ENCODE measurements at places on chromosomes 1 and 21.
A peak's percentile ranks its signal among the peaks of the same experiment; 100 is the strongest.

DNA sequence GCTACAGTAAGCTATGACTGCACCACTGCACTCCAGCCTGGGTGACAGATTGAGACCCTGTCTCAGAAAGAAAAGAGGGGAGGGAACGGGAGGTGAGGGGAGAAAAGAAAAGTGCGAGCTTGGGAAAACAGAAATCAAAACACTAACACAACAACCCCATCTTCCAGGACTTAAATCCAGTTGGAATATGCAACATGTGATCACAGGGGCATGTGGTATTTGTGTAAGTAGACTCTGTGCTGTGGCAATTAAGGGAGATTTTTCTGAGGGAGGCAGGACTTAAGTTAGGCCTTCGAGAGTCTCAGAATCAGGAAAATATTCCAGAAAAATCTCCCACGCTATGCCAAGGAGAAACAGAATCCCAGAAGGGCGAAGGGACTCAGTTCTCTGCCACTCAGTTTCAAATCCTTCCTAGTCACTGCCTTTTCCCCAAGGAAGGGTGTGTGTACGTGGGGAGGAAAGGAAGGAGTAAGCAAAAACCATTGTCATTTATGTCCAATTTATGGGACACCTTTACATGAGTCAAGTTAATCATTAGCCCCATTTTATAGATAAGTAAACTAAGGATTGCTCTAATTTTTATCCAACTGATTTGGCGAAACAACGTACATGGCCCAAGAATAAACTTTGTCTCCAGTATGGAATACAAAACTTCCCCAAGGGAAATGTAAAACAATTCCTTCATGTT is 12.3 kb downstream of the ID3 start:
- DNase-seq, result no peak

- DNase-seq, result no peak
Measured at GRCh38 chr1:240478536-240478935, 133.4 kb downstream of the GREM2 start.

- no peak for DNase-seq
Measured at GRCh38 chr21:41901099-41901498, 22.0 kb upstream of the PRDM15 start.

DNA sequence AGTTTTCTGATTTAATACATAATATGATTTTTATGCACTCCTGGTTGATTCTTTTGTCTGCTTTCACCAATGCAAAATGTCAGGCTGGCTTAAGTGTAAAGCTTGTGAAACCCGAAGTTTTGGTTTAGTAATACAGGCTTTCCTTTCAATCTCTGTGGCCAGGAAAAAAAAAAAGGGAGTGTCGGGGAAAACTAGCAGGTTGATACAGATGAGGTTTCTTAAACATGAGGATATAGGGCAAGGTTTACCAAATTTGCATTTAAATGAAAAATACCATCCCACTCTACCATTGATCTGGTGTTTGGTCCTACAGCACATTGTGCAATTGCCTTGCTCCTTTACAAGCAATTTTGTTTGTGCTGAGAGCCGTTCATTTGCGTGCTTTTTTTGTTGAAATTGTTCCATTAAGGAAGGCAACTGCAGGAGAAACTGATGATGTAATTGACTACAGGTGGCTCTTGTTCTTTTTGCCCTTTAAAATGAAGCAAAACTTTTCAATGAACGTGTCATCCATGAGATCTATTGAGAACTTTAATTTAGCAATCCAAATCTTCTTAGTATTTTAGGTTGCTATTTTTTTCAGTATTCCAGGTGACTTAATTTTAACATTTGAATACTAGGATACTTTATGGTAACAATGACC is 22.7 kb downstream of the CLIC6 start:
- no peak for DNase-seq

DNA sequence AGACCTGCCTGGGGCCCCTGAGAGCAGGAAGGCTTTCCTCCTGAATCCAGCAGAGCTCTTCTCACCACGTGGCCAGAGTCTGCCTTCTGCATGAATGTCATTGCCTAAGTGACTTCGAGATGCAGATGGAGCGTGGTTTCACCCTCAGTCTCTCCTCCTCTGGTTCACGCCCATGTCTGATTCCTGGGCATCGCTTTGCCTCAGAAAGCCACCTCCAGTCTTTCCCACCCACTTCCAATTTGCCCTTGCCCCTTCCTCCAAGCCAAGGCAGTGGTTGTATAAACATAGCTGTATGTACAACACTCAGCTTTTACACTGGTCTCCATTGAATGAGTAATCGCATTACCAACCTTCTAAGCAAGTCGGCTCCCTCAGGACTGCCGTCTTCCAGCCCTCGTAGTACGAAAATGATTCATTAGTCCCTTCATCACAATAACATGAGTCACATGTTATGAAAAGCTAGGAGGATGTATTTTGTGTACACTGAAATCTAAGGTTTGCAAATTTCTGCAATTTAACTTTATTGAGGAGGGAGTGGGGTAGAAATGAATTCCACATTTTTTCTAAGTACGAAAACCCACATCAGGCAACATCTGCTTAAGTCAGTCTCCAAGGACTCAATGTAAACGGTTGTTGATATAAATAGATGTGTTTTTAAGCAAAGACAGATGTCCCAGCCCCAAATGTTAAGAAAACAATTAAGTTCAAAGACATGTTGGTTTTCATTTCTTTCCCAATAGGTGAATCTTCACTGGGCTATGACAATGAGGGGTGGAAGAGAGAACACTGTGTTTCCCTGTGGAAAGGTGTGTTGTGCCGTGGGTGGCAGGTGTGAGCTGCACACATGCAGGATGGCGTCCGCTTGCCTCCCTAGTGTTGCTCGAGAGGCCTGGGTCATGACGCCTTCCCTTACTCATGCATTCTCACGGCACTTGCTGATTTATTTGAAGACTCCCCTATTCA is 32.3 kb upstream of the ETS2 start:
- no peak for DNase-seq

DNA sequence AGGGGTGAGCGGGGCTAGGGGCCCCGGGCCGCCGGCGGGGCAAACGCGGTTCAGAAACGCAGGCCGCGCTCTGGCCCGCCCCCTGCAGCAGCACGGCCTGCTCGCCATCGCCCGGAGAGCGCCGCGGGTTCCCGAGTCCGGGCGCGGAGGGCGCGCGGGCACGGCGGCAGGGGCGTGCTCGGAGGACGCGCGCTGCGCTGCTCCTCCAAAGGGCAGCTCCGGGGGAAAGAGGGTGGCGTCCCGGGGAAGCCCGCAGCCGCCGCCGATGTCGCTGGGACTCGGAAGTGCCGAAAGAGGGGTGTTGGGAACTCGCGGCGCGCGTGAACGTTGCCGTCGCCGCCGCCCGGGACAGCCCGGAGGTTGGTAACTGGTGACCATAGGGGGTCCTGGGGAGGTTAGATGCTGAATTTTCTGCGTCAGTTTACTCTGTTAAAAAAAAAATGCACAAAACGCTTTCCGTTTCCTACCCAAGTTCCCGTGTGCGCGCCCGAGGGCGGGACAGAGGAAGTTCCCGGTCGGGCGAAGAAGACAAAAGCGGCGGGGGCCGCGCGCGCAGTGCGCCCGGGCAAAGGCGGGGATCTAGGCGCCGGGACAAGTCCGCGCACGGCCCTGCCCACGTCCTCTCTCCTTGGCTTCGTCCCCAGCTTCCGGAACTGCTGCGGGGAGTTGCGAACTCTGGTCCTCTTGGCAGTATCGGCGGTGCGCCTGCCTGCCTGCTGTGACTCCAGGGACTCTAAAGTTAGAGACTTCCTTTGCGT is at the start of gene HHAT:
HHAT (plus strand) TSS at position 157 of the 758 bp plus-strand sequence. CDS start 20,074 bp downstream, outside the sequence.
- DNase-seq, result peak; percentile 4

- no peak for DNase-seq
Measured at GRCh38 chr1:32127409-32128198, 19.7 kb downstream of the KPNA6 start.

- no peak for DNase-seq
Measured at GRCh38 chr1:216310776-216311175, 112.5 kb downstream of the USH2A start.

DNA sequence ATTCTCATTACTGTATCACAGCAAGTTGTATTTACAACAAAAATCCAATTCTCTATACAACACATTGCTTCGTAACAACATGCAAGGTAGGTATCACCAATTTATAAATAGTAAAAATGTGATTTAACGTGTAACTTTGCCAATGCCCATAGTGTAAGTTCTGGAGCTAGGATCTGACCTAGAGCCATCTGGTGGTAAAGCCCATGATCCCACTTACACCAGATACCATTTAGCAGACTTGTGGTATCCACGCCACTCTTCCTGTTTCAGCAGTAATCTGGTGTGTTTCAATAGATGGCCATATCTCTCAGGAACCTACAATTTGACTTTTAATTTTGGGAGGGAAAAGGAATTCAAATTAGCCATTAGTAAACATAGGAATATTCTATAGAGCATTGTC is 10.2 kb downstream of the SETSIP start:
- DNase-seq, result no peak

DNA sequence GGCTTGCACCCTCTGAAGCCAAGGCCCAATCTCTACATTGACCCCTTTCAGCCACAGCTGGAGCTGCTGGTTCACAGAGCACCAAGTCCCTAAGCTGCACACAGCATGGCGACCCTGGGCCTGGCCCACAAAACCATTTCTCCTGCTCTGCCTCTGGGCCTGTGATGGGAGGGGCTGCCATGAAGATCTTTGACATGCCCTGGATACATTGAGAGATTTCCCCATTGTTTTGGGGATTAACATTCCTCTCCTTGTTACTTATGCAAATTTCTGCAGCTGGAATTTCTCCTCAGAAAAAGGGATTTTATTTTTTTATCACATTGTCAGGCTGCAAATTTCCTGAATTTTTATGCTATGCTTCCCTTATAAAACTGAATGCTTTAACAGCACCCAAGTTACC is 235.8 kb downstream of the COL11A1 start:
- DNase-seq, result no peak

DNA sequence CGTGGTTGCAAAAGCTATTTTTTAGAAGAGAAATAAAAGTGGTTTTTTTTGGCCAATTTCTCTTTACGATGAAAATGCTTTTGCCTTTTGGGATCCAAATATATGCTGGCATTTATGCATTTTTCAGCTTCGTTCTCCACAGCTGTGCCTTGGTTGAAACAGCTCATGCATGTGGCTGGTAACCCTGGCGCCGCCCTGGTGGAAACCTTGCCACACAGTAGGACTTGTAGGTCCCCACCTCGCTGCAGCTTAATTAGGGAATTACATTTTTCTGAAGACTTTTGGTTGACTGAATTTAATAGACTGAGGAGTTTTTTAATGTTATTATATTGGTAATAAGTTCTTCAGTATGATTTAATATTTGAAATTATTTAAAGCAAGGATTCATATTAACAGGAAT is 12.7 kb upstream of the PCP4 start:
- no peak for DNase-seq

GRCh38 chr1:48033495-48034045 is 36.4 kb upstream of the TRABD2B start:
- no peak for DNase-seq

GRCh38 chr1:48675251-48675650 is 101.4 kb downstream of the BEND5 start:
- DNase-seq, result no peak

DNA sequence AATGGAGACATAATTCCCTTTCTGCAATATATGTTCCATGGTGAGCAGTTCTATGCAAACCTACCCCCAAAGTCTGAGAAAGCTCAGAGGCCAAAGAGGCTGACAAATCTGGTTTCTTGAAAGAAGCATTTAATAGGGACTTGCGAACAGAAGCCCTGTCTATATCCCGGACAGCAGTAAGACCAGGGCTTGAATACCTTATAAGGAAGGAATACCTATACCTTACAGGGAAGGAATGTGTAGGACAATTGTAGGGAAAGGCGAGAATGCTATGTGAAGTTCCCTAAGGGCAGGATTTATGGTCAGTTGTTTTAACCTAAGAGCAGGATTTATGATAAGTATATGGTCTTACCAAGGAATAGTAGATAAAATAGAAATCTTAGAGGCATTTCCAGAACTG is 5.0 kb upstream of the SLC41A1 start:
- DNase-seq, result no peak

- no peak for DNase-seq
Measured at GRCh38 chr1:174322202-174322862, 125.4 kb upstream of the GPR52 start.

DNA sequence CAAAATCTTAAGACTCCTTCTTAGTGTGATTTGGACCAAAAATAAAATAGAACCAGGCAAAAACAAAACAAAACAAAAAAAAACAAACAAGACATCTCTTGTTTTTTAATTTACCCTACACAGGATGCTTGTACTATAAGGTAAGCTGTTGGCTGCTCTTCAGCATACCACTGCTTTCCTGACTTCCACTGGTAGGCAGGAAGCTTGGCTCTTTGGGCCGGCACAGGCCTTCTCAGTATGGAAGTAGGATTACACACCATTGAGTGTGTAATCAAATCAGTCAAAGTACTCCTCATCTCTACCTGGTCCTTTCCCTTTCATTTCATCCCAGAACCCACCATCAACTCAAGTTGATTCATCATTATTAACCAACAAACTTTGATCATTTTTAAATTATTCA is 61.9 kb upstream of the RGS1 start:
- DNase-seq, result no peak

DNA sequence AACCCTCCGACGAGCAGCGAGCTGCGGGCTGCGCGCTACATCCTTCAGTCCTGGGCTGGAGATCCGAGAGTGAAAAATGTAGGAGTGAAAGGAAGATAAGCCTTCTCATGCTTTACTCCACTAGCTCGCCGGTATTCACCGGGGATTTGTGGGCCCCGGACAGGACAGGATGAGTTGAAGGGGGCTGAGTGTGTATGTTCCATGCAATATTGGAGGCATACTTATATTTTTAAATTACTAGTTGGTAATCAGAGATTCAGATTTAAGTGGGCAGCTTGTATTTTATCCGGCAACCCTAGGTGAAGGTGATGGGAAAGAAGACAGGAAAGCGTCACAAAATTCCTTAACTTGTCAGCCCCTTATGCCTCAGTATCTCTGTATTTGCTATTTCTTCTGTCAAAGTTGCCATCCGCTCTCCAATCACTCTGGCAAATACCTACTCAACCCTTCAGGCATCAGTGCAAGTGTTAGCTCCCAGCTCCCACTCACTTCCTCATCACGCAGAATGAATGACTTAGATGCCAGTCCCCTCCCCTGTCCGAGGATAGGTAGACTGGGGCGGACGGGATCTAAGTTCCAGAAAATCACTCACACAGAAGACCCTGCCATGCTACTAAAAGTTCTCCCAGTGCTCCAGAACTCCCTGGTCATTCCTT is 503 bp upstream of the PIGM start:
- no peak for DNase-seq
